ENCODE measurements at places on chromosomes 13 and 19.

- DNase-seq = no peak
Measured at GRCh38 chr19:15538774-15539173, 30.4 kb downstream of the CYP4F22 start.

DNA sequence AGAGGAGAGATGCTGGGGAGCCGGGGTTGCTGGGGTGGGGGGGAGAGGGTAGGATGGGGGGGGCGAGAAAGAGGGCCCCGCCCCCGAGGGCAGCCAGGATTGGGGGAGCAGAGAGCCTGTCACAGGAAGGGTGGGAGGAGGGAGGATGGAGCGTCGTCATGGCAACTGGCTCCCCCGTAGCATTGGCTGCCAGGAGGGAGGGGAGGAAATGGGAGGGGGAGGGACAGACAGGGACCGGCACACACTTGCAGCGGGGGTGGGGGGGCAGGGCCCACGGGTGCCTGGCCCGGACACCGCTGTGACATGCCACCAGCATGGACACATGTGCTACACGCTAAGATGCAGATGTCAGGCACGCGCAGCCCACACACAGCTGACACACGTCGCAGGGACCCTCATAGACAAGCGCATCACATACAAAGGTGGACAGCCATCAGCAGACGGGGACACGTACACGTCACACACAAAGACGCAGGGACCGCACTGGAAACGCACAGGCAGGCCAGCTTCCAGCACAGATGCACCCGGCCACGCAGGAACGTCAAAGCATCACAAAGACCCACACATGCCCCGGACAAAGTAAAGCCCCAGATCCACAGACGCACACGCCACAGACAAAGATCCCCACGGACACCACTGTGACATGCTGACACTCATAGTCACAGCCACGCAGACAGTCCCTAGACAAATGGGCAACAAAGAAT lies at the start of gene LMTK3:
Gene LMTK3 (minus strand): TSS at position 36 of the 704 bp plus-strand sequence. CDS start 259 bp downstream, outside the sequence.
- DNase-seq = peak; percentile 95

GRCh38 chr13:72805676-72806346 lies 23.9 kb downstream of the PIBF1 start:
- DNase-seq = no peak

- DNase-seq = no peak
Measured at GRCh38 chr13:79194727-79195126, 211.3 kb downstream of the RBM26 start.

DNA sequence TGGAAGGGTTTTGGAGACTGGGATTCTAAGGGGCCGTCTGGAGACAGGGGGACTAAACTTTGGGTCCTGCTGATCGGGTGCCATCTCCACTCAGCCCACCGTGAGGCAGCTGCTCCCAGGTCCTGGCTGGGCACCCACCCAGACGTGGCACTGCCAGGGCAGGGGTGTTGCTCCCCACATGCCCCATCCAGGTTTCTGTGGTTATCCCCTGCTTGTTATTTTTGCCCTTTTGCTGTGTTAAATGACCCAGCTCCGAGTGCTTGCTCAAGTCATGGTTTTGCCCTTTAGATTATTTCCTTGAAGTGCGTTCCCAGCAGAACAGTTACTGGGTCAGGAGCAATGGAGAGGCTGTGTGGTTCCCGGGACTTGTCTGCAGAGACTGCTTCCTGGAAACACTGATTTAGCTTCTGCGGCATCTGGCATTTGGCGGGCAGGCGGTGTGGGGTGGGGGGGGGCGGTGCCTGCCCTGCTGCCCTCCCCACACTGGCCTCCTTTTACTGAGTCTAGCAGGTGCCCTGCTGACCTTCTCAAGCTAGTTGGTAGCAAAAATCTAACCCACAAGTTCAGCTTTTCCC lies 1.9 kb downstream of the RAB11B start:
- DNase-seq = no peak

- no peak for DNase-seq
Measured at GRCh38 chr19:56295531-56296455, 18.8 kb downstream of the ZSCAN5A start.

- DNase-seq = no peak
Measured at GRCh38 chr13:93305886-93306285, 79.3 kb downstream of the GPC6 start.

GRCh38 chr13:75927183-75927669 lies 291.1 kb downstream of the LMO7 start:
- no peak for DNase-seq

DNA sequence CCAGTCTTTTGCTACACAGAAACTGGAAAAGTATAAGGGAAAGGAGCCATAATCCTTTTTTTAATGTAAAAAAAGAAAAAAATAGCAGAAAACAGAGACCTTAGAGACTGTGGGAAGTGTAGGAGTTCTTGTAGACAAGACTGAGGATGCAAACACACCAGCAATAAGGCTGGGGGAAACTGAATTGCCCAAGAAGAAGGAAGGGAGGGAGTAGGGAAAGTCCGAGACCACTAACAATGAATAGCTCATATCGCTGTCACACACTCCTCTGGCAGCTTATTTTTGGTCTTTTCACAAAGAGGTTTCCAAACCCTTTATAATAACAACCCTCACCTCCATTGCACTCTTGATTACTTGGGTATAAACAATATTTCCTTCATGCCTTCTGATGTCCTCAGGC lies 952.0 kb downstream of the SLITRK5 start:
- DNase-seq = no peak

- DNase-seq = no peak
Measured at GRCh38 chr13:99215184-99215830, 14.7 kb downstream of the UBAC2 start.

GRCh38 chr13:71115301-71115700 lies 751.7 kb downstream of the DACH1 start:
- DNase-seq = no peak

- DNase-seq = no peak
Measured at GRCh38 chr13:89733829-89734228, 1613.7 kb upstream of the MIR17HG start.

DNA sequence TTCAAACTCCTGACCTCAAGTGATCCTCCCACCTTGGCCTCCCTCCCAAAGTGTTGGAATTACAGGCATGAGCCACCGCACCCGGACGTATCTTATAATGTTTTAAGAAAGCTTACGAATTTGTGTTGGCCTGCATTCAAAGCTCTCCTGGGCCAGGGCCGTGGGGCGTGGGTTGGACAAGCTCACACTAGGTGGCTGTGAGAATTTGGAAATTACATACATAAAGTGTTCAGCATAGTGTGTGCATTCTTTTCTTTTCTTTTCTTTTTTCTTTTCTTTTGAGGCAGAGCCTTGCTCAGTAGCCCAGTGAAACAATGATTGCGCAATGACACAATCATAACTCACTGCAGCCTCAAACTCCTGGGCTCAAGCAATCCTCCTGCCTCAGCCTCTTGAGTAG lies 2.6 kb downstream of the ZSWIM4 start:
- no peak for DNase-seq

GRCh38 chr13:62450759-62451158 lies 1035.1 kb upstream of the PCDH20 start:
- DNase-seq = no peak

- no peak for DNase-seq
Measured at GRCh38 chr13:64180756-64181155, 2765.1 kb upstream of the PCDH20 start.

DNA sequence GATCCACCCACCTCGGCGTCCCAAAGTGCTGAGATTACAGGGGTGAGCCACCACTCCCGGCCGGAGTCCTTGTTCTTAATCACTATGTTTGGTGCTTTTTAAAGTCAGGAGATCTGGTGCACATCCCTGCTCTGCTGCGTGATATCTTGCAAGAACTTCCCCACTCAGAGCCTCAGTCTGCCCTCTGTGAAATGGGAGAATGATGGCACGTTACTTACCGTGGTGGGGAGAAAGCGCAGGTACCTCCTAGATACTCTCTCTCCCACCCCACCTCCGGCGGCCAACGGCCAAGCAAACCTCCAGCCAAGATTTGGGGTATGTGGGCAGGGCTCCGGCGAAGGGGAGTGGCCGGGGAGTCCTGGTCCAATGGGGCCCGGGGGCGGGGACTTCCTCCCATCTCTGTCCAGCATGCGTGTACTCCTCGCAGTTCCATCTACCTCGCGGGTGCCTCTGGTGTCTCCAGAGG lies at the start of gene RYR1:
Gene RYR1 (plus strand): TSS at position 424 of the 466 bp plus-strand sequence. CDS start 139 bp downstream, outside the sequence.
- DNase-seq = peak; percentile 98

GRCh38 chr13:27141746-27142145 lies 29.9 kb downstream of the USP12 start:
- DNase-seq = no peak
